Omental fat pad (tissue), 4 donors: ENCODE measurements at places on chromosomes 13 and 19.
A peak's percentile ranks its signal among the peaks of the same experiment; 100 is the strongest.

GRCh38 chr19:19651076-19651475, 7.6 kb upstream of the GMIP start:
- DNase-seq: no peak

GRCh38 chr13:26950546-26950945, 190.0 kb upstream of the GPR12 start:
- DNase-seq: no peak

- DNase-seq: no peak
These were observed 647.1 kb downstream of the DACH1 start for GRCh38 chr13:71219698-71220415.

DNA sequence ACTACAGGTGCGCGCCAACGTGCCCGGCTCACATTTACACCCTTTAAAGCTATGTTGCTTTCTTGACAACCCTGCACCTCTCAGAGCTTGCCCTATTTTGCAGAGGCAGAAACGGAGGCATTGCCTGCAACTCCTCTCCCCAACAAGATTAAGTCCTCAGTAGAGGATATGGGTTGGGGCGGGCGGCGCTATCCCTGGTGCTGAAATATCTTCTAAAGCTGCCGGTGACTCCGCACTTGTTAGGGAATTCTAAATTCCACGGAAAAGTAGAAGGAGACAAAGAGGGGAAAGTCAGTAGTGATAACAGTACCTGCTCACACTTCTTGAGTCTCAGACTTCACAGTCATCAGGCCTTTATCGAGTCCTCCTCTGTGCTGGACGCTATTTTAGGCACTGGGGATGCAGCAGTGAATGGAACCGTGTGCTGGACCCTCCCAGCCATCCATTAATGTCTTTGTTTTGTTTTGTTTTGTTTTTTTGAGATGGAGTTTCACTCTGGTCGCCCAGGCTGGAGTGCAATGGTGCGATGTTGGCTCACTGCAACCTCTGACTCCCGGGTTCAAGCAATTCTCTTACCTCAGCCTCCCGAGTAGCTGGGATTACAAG, 18.0 kb downstream of the SLC5A5 start:
- no peak for DNase-seq

GRCh38 chr13:100529666-100530377, 58.8 kb downstream of the GGACT start:
- no peak for DNase-seq

GRCh38 chr19:33688171-33688992, 66.6 kb downstream of the CHST8 start:
- DNase-seq: peak; percentile 14

GRCh38 chr19:10946958-10947657, 13.7 kb upstream of the SMARCA4 start:
- no peak for DNase-seq

DNA sequence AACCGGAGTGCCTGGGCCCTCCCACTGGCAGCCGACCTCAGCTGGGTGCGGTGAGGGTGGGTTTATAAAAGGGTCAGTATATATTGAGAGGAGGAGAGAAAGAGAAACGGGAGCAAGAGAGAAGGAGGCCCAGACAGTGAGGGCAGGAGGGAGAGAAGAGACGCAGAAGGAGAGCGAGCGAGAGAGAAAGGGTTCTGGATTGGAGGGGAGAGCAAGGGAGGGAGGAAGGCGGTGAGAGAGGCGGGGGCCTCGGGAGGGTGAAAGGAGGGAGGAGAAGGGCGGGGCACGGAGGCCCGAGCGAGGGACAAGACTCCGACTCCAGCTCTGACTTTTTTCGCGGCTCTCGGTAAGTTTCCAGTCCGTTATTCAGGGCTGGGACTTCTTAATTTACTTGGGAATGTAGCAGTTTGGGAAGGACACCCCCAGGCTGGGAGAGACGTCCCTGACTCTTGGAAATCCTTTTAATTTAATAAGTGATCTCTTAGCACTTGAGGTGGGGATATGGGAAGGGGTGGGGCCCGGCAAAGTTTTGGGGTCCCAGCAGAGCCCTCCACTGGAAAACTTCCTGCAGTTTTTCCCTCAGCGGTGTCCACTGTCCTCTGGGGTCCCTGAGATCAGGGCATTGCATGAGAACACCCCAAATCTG, at the start of gene EMP3:
EMP3 (plus strand) TSS at position 288 of the 646 bp plus-strand sequence. CDS start 1,293 bp downstream, outside the sequence.
- DNase-seq: peak; percentile 55

DNA sequence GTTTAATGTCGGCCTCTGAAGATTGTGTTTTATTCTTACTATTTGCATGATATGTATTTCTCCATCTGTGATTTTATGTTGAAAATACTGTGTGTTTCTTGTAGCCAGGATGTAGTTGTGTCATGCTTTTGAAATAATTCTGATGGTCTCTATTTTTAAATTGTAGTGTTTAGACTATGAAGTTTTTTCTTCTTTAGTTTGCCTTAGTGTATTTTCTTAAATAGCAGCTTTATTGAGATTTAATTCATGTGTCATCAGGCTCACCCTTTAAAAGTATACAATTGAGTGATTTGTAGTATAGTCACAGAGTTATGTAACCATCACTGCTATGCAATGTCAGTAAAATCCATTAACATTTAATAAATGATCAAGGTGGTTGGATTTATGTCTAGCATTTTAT, 74.5 kb downstream of the PCCA start:
- no peak for DNase-seq

GRCh38 chr13:53683608-53684007, 655.0 kb downstream of the OLFM4 start:
- DNase-seq: no peak

DNA sequence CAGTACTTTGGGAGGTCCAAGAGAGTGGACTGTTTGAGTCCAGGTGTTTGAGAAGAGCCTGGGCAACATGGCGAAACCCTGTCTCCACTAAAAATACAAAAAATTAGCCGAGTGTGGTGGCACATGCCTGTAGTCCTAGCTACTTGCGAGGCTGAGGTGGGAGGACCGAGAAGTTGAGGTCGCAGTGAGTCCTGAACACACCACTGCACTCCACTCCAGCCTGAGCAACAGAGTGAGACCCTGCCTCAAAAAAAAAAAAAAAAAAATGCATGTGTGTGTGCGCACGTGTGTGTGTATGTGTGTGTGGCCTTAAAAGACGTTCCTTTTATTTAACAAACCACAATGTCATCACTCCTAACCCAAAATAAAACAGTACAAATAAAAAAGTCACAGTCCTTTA, 62.6 kb downstream of the MAP4K1 start:
- no peak for DNase-seq

- no peak for DNase-seq
These were observed 21.6 kb upstream of the POU2F2 start for GRCh38 chr19:42153672-42154433.

- no peak for DNase-seq
These were observed 939.0 kb upstream of the SLITRK1 start for GRCh38 chr13:84821261-84821660.

DNA sequence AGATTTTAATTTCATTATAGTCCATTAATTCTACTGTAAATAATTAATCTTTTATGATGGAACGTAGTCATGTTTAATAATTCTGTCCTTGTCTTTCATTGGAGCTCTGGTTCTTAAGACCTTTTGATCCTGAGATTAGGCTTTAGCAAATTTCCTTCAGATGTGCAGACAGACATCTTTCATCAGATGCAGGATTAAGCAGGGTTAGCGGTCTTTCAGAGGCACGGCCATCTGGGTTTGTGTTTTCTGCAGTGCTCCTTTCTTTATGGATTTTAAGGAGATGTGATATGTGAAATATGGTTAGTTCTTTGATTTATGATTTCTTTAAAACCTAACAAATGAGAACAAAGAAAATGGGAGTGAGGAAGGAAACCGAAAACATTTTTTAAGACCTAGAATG, 643.9 kb upstream of the SGCG start:
- DNase-seq: no peak

DNA sequence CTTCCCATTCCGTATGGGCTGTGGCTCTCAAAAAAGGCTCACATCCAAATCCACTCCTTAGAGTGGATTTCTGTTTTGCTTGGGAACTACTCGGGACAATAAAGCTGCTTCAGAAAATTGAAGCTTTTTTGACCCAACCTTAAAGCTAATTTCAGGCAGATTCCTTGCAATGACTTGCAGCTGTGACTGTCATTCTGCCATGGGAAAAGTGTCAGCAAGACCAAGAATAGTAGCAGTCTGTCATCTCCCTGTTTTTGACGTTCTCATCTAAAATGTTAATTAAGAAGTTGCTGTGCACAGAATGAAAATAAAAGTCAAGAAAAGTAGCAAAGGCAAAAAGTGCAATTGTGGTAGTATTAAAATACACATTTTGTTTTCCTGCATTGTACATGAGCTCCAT, 304.7 kb downstream of the COG6 start:
- no peak for DNase-seq

- DNase-seq: no peak
These were observed 428 bp downstream of the RASAL3 start for GRCh38 chr19:15463861-15464371.

GRCh38 chr13:45101327-45102018, 18.8 kb upstream of the GTF2F2 start:
- DNase-seq: no peak

DNA sequence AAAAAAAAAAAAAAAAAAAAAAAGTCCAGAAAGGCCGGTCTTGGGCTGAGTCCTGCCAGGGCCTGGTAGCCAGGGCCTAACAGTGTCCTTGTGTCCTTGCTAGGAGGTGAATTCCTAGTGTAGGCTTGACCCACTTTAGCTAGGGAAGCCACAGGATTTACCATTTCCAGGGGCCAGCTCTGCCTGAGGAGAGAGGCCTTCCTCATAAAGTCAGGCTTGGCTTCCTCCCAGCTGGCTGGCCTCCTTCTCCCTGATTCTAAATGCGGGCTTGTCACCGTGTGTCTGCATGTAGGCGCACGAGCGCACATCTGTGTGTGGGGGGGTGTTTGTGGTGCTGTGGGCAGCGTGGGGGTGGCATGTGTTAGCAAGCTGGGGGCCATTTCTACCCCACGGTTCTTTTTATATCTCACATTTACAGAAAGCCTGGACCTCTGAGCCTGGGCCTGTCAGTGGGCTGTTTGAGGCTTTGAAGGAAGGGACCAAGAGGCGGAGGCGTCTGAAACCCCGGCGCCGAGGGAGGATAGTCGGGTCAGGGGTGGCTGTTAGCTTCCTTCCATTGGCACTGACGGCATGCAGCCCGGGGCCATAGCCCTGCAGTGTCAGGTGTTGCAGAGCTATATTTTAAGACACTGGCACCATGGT, 31.7 kb downstream of the IER2 start:
- DNase-seq: no peak

DNA sequence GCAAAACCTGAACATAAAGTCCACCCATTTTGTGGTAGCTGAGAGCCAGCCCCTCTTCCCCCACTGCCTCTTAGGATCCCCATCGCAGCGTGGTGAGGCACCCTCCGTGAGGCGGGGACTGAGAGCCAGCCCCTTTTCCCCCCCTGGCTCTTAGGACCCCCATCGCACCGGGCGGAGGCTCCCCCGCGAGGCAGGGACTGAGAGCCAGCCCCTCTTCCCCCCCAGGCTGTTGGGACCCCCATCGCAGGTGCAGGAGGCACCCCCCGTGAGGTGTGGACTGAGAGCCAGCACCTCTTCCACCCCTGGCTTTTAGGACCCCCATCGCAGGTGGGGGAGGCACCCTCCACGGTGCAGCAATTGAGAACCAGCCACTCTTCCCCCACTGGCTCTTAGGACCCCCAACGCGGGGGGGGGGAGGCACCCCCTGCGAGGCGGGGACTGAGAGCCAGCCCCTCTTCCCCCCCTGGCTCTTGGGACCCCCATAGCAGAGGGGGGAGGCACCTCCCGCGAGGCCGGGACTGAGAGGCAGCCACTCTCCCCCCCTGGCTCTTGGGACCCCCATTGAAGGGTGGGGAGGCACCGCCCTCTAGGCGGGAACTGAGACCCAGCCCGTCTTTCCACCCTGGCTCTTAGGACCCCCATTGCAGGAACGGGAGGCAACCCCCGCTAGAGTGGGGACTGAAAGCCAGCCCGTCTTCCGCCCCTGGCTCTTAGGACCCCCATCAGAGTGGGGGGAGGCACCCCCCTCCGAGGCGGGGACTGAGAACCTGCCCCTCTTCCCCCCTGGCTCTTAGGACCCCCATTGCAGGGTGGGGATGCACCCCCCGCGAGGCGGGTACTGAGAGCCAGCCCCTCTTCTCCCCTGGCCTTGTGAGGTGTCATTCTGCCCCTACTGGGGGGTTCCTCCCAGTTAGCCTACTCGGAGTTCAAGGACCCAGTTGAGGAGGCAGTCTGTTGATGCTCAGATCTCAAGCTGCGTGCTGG, 366.4 kb upstream of the SPRY2 start:
- no peak for DNase-seq

DNA sequence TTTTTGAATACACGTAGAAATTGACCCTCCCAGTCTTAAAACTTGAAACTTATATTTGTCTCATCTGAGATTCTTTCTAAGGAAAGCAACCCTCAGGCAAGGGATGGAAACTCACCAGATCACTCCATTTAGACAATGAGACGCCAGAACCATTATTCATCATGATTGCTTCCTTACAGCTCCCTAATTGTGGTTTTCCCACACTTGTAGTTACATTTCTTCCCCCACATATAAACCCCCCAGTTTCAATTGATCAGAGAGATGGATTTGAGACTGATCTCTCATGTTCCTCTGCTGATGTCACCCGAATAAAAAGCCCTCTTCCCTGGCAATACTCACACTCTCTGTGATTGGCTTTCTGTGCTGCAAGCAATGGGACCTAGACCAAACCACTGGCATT, 197.9 kb upstream of the STARD13 start:
- no peak for DNase-seq

DNA sequence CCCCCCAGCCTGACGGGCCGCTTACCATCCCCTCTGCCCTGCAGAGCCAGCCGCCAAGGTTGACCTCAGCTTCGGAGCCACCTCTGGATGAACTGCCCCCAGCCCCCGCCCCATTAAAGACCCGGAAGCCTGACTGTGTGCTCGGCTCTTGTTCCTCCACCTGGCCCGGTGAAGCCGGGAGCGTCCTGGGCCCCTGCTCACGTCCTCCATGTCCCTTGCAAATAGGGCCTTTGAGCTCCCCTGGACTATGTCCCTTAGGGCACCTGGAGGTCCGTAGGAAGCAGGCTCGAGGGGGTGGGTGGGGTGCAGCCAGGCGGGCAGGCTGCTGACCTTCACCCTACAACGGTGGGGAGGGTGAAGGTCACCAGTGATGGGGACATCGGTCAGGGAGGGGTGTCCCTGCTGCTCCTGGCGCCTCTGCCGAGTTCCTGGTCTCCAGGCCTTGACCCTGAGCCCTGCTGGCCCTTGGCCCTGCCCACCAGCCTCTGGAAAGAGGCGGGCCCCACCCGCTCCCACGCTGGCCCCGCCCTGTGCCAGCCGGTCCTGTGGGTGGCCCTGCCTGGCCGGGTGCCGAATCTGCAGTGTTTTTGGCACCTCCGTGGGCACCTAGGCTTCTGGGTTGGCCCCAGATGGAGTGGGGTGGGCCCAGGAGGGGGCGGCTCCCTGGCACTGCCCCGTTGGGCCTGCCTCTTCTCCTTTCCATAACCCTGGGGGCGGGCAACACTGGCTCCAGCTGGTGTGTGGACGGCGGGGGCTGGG, 3.3 kb downstream of the ATP5F1D start:
- DNase-seq: no peak

GRCh38 chr13:50928659-50929462, 19.3 kb downstream of the RNASEH2B start:
- no peak for DNase-seq

GRCh38 chr13:80337288-80338081, 3.4 kb downstream of the SPRY2 start:
- no peak for DNase-seq
